Stimulated activated naive CD4-positive, alpha-beta T cell treated with Interleukin-2 at 50 U/mL for 16 hours (primary cell): ENCODE measurements at places on chromosomes 12 and 14.

DNA sequence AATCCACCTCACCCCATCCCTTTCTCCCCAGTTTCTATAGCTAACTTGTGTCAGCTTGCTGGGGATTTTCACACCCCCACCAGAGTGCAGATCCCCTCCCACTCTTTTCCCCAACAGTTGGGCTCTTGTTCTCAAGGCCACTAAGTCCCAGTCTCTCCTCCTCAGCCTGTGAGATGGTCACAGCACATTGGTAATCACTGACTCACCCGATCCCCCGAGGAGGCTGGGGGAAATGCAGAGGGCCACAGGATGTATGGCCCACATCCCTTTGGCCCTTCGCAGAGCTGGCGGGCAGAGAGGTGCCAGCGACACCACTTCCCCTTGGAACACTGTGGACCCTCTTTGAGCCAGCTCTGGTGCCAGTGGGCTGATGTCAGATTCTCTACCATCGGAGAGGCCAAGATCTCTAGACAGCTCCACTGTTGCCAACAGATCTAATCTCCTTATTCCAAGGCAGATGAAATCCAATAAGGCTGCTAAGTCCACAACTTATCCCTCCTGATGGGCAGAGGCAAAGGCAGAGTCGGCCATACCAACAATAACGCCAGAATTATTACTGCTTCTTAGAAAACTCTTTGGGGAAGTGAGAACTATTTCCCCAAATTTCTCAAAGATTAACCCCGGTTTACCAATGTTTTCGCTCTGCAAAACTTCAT is 1.6 kb downstream of the FMNL3 start:
- DNase-seq: no peak

- DNase-seq: no peak
These were observed 205.3 kb upstream of the NAV3 start for GRCh38 chr12:77625441-77625840.

- no peak for DNase-seq
These were observed 53.4 kb downstream of the SLC16A7 start for GRCh38 chr12:59649203-59649602.

- DNase-seq: no peak
These were observed 3.9 kb downstream of the HOXC13 start for GRCh38 chr12:53942467-53942997.

GRCh38 chr14:32738206-32738871 is 200.3 kb upstream of the NPAS3 start:
- DNase-seq: no peak

GRCh38 chr14:99749142-99749541 is 44.1 kb upstream of the EML1 start:
- no peak for DNase-seq

- no peak for DNase-seq
These were observed 52.2 kb downstream of the CPM start for GRCh38 chr12:68880660-68881325.

- no peak for DNase-seq
These were observed 321.8 kb downstream of the SNAPC1 start for GRCh38 chr14:62084020-62084419.

- peak; percentile 48 for DNase-seq
These were observed 400 bp downstream of the CHST11 start for GRCh38 chr12:104456950-104457745.

GRCh38 chr12:56688846-56689109 is 694 bp upstream of the PTGES3 start:
- DNase-seq: no peak

GRCh38 chr12:20039562-20039961 is 328.8 kb upstream of the PDE3A start:
- no peak for DNase-seq

DNA sequence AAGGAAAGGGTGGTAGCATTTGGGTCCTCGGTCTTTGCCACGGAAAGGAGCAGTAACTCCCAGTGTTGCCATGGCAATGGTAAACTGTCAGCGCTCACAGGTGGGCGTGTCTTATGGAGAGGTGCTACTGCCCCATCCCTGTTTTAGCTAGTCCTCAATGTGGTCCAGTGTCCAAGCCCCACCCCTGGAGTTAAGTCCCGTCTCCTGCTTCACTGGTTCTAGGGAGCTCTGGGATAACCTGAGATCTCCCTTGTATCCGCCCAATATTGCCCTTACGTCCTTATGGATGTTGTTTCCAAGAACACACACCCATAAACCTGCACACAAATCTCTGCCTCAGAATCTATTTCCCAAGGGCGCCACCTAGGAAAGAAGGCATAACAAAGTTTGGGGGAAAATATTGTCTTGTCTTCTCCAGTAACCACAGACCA is 64.2 kb downstream of the SPRING1 start:
- no peak for DNase-seq

DNA sequence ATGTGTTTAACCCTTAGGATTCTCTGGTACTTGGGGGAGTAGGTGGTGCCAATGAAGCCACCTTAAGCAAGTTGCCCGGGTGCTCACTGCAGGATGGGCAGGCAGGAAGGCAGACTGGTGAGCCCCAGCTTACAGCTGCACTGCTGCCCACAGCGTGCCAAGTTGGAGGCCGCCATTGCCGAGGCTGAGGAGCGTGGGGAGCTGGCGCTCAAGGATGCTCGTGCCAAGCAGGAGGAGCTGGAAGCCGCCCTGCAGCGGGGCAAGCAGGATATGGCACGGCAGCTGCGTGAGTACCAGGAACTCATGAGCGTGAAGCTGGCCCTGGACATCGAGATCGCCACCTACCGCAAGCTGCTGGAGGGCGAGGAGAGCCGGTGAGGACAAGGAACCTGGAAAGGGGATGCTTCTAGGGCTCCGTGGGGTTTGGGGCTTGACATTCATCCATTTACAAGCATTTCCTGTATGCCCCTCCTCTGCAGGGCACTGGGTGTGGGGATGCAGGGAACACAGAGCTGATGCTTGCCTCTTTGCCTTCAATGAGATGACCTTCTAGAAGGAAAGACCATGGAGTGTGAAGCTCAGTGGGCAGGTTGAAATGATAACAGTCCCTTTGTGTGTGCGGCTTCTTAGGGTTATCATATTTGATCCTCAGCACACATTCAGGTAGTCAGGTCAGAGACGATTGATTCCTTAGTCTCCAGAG is 12.4 kb downstream of the KRT7 start:
- no peak for DNase-seq

DNA sequence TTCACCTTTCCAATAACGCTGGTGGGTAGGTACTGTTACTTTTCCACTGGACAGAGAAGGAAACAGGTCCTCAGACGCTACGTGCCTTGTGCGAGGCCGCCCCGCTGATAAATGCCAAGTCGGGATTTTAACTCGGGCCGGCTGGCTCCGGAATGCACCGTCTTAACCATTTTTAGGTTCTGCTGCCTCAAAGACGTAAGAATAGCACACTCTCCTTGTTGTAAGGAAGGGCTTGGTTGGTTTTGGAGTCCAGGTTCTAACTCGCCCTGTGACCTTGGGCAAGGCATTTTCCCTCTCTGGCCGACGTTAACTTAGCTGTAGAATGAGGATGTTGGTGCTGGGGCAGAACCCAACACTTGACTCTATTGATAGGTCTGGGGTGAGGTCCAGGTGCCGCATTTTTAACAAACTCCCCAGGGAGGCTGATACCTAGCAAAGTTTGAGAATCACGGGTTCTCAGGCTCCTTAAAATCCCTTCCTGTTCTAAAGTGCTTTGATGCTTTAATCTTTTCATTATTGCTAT is 814 bp downstream of the ANKRD13A start:
- no peak for DNase-seq

DNA sequence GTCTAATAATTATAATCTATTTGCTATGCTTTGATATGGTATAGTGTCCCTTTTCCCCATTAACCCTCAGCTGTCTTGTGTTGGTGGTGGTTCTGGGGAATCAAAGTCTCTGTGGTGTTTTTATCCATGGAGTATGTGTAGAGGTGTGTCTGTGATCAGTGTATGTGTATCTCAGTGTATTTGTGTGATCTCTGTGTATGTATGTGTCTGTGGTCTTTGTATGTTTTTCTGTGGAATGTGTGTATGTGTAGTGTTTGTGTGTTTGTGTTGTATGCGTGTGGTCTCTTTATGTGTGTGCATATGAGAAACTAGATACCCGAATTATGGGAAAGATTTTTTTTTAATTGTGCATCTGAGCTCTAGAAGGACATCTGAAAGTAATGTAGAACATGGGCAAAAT is 1.1 kb downstream of the GPR33 start:
- DNase-seq: no peak

DNA sequence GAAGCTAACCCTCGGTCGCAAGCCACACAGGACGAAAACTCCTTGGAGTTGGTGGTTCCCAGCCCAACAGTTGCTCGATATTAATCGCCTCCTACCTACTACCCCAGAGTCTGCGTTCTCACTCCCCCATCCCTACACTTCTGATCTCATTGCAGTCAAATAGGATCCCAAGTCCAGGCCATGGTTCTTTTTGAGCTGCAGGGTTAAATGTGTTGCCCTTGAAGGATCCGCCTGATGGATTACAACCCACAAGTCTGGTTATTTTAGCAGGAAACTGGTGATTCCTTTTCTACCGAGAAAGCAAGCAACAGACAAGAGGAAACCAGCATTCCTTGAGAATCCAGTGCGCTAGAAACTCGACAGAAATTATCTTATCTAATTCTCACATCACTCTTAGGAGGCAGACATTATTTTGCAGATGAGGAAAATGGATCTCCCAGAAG is 785 bp upstream of the NIN start:
- no peak for DNase-seq

- no peak for DNase-seq
These were observed 11.7 kb downstream of the DAAM1 start for GRCh38 chr14:59200195-59200594.

GRCh38 chr12:90575995-90576394 is 379.0 kb downstream of the CCER1 start:
- no peak for DNase-seq

DNA sequence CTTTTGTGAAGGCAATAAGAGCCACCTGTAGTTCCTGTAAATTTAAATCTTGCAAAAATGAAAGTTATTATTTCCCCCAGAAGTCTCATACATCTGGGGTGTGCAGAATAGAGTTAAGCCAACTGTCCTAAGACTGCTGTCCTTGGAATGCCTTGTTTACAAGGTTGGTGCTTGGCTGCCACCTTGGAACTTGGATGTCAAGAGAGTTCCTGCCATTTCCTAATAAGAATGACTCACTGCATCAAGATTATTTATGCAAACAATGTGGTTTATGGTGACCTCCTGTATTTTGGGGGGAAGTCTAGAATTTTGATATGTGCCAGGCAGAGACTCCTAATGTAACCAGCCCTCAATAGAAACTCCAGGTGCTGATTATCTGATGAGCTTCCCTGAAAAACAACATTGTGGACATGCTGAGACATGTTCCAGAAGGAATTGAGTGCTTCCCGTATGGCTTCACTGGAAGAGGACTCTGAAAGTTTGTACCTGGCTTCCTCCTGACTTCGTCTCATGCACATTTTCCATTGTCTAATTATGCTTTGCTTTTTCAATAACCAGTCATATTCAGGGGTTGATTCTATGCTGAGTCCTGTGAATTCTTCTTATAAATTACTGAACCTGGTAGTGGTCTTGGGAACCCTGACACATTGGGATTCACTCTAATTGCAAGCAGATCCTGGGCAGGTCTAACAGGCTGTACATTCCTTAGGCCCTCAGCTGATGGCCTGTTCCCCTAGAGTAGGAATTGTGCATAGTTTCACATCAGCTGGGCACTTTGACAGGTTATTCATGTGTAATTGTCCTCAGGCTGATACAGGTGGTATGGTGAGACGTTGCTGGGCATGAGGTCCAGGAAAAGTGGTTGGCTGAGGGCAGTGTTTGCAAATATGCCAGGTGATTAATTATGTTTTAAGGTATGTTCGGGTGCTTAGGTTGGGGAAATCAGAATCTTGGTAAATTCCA is 1370.7 kb upstream of the TMEM132C start:
- no peak for DNase-seq

DNA sequence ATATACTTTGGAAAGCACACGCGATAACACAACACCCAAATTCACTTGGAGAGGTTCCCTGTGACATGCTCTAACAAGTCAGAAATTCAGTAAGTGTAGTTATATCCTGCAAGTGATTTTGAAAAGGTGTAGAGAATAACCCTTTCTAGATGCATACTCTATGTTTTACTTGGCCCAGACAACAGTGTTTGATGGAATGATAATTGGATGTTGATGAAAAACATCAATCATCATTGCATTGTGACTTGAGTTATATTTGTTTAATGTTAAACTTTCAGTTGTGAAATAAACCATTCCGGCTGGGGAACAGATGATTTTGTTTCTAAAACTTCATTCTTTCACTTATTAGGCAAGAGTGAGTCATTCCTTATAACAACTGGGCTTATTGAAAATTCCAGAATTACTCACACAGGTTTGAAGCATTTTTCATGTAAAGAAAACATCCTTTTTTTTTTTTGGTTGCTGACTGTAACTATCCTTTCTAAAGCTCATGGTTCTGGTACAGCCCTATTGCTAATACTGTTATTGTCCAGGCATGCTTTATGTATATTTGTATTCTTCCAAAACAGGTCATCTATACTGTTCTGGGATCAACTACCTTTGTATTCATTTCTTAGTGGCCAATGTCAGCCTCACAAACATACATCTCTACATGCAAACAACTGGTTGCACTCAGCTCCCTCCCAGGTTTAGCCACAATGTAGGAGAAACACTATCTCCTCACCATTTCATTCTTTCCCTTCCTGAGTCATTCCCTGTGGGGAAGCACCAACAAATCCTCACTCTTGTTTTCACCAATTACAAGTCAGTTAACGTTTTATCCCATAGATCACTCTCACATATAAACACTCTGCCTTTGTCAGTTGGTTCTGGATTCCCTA is 121.2 kb upstream of the LRIG3 start:
- no peak for DNase-seq

DNA sequence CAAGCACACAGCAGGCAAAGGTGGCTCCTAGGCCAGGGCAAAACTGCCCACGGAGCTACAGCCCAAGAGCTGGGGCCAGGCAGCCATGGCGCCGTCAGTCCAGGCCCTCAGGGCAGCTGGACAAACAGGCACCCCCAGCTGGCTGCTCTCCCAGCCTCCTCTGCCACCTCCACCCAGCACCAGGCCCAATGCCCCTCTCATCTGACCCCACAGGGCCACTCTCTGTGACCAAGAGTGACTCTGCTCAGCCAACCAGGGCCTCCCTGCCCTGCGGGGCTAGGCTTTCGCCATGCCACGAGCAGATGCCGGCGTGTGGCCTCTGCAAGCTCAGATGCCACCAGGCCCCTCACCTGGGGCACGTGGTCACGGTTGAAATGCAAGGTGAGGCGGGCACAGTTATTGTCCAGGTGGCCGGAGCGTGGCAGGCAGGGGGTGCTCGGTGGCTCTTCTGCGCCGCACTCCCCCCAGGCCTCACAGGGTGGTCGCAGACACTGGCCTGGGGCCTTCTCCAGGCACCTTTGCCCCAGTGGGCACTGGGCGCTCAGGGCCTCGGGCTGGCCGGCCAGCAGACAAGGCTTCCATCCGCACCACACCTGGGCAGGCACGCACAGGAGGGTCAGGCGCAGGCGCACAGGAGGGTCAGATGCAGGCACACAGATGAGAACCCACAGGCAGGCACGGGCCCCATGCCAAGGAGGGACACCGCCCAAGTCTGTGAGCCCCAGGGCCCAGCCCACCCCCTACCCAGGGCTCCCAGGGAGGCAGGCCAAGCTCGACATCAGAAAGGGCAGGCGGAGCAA is 23.0 kb downstream of the JAG2 start:
- DNase-seq: no peak

- DNase-seq: no peak
These were observed 297.9 kb downstream of the BCL11B start for GRCh38 chr14:98974113-98974512.

GRCh38 chr14:34201909-34202637 is 251.2 kb upstream of the EGLN3 start:
- peak; percentile 3 for DNase-seq

GRCh38 chr12:69779928-69780327 is 41.3 kb downstream of the RAB3IP start:
- no peak for DNase-seq
